ENCODE measurements at places on chromosomes 2 and 18.

DNA sequence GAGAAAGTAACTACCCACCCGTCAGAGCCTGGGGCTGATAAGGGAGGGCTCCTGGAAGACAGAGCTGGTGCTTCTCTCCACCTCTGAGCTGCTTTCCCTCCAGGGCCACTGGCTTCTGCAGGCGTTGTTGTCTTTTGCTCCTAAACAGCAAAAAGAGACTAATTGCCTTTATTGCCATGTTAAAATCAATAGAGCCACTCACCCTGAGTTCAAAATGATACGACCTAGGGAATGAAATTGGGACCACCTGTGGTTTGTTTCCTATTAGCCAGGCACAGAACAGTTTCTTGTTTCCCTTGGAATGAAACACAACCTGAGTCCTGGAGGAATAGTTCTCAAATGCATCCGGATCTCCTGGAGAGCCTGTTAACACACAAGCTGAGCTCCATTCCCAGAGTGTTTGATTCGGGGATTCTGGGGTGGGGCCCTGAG is 45.8 kb downstream of the TCF7L1 start:
- DNase-seq = no peak

- no peak for DNase-seq
These were observed 315.0 kb upstream of the SMIM21 start for GRCh38 chr18:75742516-75742915.

GRCh38 chr18:56388571-56388970 is 249.8 kb downstream of the TXNL1 start:
- DNase-seq = no peak

DNA sequence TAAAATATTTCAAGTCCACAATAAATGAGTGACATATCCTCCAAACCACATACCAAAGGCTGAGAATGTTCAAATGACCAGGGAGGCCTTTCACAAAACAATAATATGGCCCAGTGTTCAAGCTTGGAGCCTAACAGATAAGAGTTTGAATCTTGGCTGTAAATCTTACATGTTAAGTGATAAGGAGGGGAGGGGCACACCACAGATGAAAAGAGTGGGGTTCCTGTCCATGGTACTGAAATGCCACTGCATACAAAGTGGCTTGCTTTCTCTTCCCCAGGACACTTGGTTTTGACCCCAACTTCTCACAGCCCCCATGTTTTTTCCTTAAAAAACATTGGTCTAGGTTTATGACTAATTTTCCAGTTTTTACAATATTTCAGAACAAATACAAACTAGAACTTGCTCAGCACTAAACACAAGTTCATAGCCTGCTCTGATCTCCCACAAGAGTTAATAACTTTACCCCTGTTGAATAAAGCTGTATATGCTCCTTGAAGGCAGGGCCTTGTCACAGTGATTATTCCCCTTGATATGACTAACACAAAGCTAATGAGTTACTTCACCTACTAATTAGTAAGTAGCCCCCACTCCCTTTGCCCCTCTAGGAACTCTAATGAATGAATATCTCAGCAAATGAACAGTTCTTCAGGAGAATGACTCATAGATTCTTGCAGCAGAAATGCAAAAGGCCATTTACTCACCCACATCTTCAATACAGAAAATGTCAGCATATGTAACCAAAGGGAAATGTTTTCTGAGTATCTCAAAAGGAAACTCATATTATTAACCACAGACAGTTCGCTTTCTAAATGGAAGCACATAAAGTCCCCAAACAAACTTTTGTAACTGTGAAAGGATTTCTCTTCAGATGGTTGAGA is 142.2 kb downstream of the SATB2 start:
- no peak for DNase-seq

All from putamen (tissue), 1 donor.